Activated T-cell treated with anti-CD3 and anti-CD28 coated beads, Interleukin-2, amount 50 U/mL, for 1 hour (primary cell): ENCODE measurements at places on chromosomes 16 and 17.

GRCh38 chr17:12330456-12330855 lies 309.8 kb downstream of the MAP2K4 start:
- no peak for DNase-seq

GRCh38 chr17:83177611-83178532 lies 98.5 kb downstream of the METRNL start:
- DNase-seq = no peak

GRCh38 chr17:57612202-57613071 lies 132.7 kb downstream of the CCDC182 start:
- no peak for DNase-seq

GRCh38 chr16:66346221-66346620 lies 20.3 kb upstream of the CDH5 start:
- no peak for DNase-seq

DNA sequence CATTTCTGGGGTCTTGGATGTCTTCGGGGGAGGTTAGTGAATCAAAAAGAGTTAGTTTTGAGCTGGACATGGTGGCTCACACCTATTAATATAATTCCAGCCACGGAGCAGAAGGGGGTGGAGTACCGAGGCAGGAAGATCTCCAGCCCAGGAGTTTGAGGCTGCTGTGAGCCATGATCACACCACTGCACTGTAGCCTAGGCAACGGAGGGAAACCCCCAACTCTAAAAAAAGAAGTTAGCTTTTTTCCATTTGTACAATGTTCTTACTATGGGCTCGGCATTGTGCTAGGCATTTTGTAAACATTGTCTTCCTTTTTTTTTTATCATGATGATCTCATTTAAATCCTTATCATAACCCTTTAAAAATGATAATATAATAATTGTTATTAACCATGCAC lies 8.3 kb upstream of the SNF8 start:
- no peak for DNase-seq

DNA sequence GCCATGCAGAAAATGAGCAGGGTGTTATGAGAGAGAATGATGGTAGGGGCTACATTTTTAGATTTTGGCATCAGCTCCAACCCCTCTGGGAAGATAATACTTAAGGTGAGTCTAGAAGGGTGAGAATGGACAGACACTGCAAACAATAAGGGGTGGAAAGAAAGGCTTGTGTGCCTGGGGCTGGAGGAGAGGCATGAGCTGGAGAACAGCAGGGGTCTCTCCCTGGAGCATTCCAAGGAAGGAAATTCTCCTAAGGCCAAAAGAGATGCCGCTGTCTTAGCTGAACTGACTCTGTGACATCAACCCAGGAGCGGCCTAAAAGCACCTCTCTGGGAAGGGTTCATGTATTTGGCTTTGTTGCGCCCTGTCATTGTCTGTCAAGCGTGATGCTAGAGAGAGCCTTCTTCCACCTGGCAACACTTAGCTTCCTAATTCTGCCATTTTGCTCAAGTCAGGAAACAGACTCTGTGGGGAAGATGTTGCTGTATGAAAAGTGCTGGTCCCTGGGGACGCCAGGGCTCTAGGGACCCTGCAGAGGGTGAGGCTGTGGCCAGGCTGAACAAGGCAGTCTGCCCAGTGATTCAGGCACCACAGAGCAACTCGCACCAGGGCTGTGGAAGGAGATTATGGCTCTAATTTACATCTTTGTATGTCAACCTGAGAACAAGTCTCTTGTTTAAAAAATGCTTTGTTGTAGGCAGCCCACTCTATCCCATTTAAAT lies 225.7 kb downstream of the CBLN1 start:
- no peak for DNase-seq

- no peak for DNase-seq
Observed at GRCh38 chr16:87436225-87437172, 44.4 kb downstream of the MAP1LC3B start.

DNA sequence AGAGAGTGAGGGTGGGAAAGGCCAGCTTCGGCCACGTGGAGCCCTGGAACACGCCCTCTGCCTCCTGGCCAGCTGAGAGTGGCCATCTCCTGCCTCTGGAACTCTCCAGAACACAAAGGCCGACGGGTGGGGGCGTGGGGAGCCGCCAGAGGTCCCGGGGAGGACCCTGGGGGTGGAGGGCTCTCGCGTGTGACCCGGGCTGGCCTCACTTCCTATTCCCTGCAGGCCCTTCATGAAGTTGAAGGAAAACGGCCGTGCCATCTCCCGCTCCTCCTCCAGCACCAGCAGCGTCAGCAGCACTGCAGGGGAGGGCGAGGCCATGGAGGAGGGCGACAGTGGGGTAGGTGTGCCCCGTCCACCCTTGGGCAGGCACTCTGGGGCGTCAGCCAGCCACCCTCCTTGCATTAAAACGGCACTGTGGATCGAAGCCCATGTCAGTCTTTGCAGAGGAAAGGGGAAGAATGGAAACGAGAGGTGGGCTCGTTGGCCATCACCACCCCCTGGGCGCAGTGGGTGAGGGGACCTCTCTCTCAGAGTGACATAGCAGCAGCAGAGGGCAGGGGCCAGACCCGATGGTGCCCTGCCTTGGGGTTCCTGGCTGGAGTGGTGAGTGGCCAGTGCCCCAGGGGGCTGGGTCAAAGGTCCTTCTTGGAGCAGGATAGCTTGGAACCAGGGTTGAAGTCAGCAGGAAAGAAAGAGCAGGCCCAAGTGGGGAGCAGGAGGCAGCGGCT lies 37.1 kb downstream of the OR1D5 start:
- DNase-seq = peak; percentile 4

- DNase-seq = peak; percentile 16
Observed at GRCh38 chr16:69328854-69329316, 1.5 kb downstream of the PDF start.

- DNase-seq = no peak
Observed at GRCh38 chr17:39738983-39739884, 1.5 kb downstream of the GRB7 start.

DNA sequence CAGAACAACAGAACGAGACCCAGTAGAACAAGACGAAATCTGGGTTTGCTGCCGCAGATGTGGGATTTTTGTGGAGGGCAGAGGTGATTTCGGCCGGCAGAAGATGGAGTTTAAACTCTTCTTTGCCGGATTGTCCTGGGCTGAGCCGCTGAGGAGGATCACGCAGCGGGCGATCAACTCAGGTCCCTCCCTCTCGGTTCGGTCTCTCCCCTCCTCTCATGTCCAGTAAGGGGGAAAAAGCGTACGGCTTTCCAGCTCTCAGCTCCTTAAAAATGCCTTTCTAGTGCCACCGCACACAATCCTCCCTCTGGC lies 2.5 kb downstream of the PHF12 start:
- no peak for DNase-seq

- no peak for DNase-seq
Observed at GRCh38 chr16:54594601-54595391, 308.2 kb upstream of the IRX3 start.

DNA sequence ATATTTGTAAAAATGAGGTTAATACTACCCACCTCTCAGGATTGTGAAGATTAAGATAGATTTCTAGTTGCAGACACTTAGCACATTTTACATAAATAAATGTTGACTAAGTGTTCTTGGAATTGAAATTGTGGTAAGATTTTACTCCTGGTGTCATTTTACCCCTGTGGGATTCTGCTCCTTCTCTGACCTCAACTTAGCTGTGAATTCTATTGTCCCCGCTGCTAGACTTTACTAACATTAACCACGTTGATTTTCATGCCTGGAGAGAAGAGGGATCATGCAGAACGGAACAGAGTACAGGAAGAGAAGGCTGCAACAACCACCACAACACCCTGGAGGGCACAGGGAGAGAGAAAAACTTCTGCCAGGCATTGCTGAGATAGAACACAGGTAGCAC lies 2.1 kb upstream of the TOM1L1 start:
- DNase-seq = no peak

DNA sequence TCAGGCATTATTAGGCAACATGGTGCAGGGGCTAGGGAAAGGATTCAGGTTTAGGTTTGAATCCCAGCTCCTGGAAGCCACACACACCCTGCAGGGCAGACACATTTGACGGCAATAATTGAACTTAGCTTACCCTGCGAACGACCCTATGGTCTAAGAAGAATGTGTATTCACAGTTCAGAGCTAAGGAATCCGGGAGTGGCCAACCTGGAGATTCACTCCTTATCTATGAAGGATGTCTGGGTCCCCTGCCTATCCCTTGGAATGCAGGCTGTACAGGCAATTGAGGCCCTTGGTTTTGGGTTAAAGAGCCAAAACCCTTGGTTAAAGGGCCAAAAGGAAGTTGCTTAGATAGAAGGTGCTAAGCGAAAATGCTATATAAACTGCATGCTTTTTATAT lies 2.9 kb upstream of the SYT17 start:
- DNase-seq = no peak

DNA sequence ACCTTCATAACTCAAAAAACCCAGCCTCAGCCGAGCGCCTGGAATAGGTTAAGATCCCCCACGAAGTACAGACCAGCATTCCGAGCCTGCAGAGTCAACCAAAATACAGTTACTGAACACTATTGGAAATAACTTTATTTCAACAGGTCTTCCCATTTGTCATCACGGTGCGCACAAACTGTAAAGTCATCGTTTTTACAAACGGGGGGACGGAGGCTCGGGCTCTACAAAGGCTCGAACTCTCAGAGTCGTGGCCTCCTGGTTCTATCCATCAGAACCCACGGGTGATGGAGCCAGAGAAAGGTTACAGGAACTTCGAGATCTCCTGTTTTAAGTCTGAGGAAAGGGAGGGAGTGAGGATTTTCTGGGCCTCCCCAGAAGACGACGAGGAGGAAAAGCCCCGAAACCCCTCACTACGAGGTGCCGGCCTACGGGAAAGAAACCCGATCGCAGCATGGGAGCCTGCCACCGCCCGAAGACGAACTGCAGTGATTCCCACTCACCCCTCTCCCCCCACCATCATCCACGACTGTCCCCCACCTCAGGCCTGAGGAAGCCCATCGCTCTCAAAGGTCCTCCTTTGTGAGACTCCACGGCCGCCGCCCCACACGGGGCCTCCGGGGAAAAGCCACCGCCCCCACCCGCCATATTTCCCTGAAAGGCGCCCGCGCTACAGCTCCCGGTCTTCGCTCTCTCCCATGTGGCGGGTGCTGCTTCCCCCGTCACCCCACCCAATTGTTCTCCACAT lies 917 bp downstream of the YWHAE start:
- no peak for DNase-seq

GRCh38 chr16:69620573-69620972 lies 54.8 kb downstream of the NFAT5 start:
- no peak for DNase-seq

- no peak for DNase-seq
Observed at GRCh38 chr16:88379694-88380040, 3.1 kb upstream of the ZNF469 start.

DNA sequence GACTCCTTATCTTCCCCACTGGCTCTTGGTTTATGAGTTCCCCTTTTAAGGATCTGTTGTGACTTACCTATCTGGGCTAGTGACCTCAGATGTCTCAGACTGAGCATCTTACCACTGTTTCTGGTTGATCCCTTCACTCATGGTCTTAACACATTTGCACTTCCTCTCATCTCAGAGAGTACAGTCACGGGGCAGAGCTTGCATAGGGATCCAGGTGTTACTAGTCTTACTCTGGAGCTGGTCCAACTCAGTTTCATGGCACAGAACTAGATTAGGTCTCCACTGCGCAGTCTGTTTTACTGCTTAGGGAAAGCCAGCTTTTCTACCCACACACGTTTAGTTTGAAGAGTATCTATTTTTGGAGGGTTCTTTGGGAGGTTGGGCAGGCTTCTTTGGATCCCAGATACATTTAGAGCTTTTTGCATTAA lies 10.2 kb downstream of the GABARAPL2 start:
- no peak for DNase-seq
